ENCODE measurements at places on chromosomes 16 and 17.

GRCh38 chr16:83542491-83542890 is 265.3 kb upstream of the HSBP1 start:
- DNase-seq, result no peak

GRCh38 chr17:18859256-18859655 is 1.3 kb downstream of the PRPSAP2 start:
- DNase-seq, result peak; percentile 6

DNA sequence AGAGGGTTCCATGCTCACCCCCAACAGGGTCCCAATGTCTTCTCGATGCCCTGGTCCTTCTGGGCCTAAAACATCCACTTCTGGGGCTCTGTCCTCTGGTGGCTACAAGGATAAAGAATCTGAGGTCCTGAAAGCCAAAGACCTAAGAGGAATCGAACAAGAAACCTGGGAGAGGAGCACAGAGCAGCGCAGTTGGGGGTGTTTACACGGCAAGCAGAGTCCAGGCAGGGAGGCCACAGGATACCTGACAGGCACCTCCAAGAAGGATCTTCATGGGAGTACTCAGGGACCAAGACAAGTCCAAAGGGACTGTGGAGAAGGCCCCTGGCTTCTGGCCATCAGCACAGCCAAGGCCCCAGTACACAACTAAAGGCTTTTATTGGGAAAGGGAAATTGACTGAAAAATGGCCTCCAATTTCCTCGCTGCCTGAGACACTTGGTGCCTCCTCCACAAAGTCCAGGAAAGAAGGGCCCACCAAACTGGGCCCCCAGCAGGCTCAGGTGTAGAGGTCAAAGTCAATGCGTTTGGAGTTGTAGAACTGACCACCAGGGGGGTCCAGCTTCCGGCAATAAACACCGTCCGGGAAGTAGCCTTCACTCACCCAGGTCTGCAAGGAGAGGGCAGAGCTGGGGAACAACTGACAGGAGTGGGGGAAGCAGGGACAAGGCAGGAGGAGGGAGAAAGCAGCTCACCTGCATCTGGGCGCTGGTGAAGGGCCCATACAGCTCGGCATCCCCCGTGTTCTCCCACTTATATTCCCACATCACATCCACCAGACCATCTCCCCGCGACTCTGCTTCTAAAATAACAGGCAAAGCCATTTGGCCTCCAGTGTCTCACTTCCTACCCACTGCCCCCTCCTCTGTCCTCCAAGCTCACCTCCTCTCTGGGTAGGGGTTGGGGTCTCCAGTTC is 2.4 kb downstream of the CD2BP2 start:
- DNase-seq, result peak; percentile 48

DNA sequence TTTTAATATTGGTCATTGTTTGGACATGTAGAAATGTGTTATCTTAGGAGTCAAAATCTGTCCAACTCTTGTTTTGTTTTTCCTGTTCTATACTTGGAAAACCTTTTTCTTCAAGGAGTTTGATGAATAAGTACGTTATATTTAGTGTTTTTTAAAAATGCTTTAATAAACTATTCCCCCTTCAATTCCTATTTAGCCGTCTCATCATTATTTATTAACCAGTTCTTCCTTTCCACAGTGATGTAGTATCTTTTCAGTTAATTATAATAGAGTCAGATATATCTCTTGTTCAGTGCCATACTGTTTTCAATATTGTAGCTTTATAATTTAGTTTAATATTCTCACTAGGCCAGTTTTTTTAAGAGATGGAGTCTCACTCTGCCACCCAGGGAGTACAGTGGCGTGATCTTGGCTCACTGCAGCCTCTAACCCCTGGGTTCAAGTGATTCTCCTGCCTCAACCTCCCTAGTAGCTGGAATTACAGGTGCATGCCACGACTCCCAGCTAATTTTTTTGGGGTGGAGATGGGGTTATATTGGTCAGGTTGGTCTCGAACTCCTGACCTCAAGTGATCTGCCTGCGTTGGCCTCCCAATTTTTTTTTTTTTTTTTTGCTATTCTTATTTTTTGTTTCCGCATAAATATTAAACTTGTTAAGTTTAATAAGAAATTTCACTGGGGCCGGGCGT is 72.9 kb downstream of the KPNA2 start:
- DNase-seq, result no peak

GRCh38 chr16:2025878-2026460 is 733 bp upstream of the NHERF2 start:
- DNase-seq, result no peak

DNA sequence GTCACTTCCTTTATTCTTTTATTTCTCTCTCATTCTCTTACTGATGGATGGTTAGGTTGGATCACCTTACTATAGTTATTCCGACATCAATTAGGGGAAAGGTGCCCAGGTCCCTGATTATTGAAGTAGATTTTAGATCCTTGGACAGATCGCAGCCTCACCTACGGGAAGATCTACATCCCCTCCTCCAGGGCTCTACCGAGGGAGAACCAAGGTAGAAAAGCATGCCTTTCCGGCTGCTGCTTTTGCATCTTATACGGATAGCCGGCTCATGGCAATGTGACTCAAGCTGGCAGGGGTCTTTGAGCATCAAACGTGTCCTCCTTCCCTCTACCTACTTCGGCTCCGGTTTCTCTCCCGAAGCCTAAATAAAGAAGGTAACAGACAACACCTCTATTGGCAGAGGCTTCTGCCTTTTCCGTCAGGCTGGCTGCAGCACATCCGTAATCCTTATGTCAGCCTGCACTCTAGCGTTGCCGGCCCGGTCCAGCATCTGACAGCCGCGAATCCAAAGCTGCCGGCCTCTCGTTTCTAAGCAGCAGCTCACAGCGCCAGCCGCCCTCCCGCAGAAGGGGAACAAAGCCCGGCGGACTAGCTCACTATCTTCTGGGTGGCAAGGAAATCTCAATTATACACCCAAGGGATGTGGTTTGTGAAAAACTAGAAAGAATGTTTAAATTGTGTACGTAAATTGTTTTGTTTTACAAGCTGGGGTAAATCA is 46.9 kb downstream of the IRX6 start:
- peak; percentile 24 for DNase-seq

- DNase-seq, result no peak
Observed at GRCh38 chr17:45848405-45848804, 3.7 kb downstream of the SPPL2C start.

DNA sequence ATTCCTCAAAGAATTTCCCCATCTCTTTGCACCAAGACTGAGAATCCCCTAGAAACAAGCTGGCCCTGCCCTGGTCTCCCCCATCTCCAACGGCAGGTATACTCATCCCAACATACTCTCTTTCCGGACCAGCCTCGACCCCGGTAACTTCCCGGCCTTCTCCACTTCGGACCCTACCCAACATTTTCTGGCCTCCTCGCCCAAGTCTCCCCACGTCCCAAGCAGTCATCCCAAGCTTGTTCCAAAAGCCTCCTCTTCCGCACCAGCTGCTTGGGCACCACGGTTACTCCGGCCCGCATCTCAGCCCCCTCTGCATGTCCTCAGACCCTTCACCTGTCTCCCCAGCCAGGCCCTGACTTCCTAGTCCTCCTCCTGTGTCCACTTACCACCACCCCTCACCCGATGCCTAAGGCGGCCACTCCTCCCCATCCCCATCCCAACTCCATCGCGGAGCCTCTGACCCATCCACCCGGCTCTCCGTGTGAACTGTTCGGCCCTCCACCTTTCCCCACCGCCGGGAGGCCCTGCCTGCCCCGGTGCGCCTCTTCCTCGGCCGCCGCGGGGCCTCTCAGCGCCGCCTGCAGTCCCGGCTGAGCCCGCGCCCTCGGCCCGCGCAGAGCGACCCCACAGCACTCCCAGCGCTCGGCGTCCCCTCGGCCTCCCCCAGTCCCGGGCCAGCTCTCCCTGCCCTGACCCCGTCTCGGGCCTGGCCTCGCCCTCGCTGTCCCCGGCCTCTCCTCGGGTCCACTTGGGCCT is 994 bp downstream of the PITPNA start:
- DNase-seq, result peak; percentile 54

- DNase-seq, result no peak
Observed at GRCh38 chr17:9361188-9361955, 214.2 kb downstream of the STX8 start.

DNA sequence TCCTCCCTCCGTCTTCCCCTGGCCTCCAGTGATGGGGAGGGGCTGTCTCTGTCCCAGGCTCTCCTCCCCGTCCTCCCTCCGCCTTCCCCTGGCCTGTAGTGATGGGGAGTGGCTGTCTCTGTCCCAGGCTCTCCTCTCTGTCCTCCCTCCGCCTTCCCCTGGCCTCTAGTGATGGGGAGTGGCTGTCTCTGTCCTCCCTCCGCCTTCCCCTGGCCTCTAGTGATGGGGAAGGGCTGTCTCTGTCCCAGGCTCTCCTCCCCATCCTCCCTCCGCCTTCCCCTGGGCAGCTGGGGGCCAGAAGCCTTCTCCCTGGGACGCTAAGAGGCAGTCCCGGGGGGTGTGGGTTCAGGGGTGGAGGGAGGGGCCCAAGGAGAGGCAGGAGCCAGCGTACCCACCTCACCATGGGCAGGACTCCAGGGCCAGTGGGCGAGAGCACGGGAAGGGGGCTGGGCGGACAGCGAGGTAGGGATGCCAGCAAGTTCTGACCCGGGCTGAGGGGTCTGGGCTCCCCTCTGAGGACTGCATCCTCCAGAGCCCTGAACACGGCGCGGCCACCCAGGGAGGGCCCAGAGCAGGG is 14.8 kb downstream of the UTS2R start:
- no peak for DNase-seq

- DNase-seq, result no peak
Observed at GRCh38 chr17:3693829-3694231, 2.1 kb downstream of the P2RX5 start.

- DNase-seq, result no peak
Observed at GRCh38 chr16:69727916-69728270, 1.5 kb upstream of the NQO1 start.

GRCh38 chr17:80785477-80786178 is 206.0 kb upstream of the CHMP6 start:
- DNase-seq, result no peak

GRCh38 chr16:3983081-3983520 is 102.6 kb upstream of the CREBBP start:
- peak; percentile 85 for DNase-seq

GRCh38 chr17:10316801-10317542 is 55.8 kb downstream of the MYH13 start:
- DNase-seq, result peak; percentile 19

- no peak for DNase-seq
Observed at GRCh38 chr17:31554930-31555329, 163.5 kb downstream of the RAB11FIP4 start.

- DNase-seq, result peak; percentile 56
Observed at GRCh38 chr16:77406680-77407079, 28.2 kb downstream of the ADAMTS18 start.

DNA sequence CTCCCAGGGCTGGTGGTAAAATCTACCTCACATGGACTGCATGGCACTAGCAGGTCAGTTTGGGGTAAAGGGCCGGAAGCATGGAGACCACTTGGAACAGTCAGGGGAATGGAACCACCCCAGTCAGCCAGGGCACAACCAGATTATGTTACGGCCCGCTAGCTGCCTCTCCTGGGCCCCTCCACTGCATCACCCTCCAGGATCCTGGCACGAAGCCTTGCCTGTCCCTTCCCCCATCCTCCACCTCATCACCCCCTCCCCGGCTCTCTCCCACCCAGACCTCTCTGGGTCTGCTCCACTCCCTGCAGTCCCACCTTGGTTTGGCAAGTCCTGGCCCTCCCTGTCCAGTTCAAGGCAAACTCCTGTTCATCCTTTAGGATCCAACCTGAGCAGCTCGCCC is 91.7 kb downstream of the CLEC16A start:
- DNase-seq, result no peak

DNA sequence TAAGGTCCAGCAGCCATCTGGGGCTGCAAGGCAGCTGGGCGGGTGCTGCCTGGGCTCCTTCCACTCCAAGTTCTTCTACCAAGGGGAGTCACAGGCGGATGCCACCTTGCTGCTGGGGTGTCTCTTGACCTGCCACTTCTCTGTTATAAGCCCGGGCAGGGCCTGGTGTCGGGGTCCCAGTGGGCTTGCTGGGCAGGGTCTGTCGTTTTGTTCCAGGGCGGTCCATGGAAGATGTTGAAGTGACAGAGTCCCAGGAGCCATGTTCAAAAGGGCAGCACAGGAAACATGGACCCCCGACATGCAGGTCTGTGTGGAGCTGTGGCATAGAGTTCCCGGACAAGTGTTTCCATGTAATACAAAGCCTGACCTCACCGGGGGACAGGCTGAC is 91.1 kb downstream of the TNFRSF13B start:
- no peak for DNase-seq

GRCh38 chr16:23496821-23497542 is 13.3 kb downstream of the GGA2 start:
- DNase-seq, result peak; percentile 71

DNA sequence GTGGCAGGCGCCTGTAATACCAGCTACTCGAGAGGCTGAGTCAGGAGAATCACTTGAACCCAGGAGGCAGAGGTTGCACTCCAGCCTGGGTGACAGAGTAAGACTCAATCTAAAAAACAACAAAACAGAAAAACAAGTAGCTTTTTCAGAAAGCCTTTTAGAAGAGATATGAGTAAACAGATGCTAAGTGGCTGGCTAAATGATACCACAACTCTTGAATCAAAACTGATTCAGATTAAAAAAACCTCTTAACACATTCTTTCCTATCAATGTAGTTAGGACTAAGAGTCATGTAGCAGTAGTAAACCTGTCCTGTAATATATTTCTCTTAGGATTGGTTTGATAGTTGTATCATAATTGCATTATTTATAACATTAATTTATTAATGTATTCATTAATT is 23.0 kb downstream of the PPM1D start:
- DNase-seq, result no peak

GRCh38 chr16:50310308-50311133 is 44.2 kb downstream of the ADCY7 start:
- no peak for DNase-seq

DNA sequence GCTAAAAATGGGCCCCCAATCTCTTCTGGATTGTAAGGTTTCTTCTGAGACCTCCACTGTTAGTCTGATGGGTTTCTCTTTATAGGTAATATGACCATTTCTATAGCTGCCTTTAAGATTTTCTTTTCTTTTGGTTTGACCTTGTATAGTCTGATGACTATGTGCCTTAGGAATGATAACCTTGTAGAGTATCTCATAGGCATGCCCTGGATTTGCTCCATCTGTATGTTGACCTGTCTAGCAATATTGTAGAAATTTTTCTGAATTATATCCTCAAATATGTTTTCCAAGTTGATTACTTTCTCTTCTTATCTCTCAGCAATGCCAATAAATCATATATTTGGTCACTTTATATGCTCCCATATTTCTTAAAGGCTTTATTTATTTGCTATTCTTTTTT is 1403.8 kb upstream of the GOT2 start:
- DNase-seq, result no peak

- DNase-seq, result no peak
Observed at GRCh38 chr16:84182680-84183571, 3.9 kb downstream of the TAF1C start.

DNA sequence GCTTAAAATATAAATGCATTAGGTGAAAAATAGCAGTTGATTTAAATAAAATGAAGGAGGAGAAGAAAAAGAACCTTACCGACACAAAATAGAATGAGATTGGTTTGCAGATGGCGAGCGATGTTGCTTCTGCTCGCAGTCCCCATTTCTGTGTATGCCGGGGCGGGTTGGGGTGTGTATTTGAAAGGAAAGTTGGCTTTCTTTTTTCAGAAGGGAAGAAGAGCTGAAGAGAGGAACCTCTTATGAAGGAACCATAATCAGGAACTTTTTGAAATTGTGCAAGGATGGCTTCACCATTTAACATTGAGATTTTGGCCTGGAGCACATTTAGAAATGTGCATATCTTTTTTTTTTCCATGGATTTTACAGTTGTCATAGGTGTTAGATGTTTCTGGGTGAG is at the start of gene IGSF6:
Gene IGSF6 (minus strand): TSS at position 156 of the 400 bp plus-strand sequence. CDS start 10 bp downstream, at position 146.
- DNase-seq, result no peak

- no peak for DNase-seq
Observed at GRCh38 chr16:19857593-19858339, 26.9 kb downstream of the GPRC5B start.
